ENCODE measurements at places on chromosomes 4 and X.

DNA sequence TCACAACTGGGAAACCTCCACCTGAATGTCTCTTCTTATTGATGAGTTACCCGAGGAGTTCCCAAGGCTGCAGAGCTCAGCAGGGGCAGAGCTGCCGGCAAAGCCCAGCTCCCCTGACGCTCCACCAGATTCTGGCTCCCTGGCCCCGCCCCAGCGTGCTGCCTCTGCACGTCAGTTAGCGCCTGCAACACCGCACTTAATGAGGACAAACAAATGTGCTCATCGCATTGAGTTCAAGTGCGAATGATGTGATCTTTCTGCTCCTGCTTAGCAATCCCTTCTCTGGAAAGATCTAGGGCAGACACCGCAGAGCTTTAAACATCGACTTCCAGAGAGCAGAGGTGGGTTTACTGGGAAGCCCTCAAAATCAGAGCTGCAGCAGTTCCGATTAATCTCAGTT lies 55.5 kb upstream of the FBXW7 start:
- peak; percentile 31 for DNase-seq

DNA sequence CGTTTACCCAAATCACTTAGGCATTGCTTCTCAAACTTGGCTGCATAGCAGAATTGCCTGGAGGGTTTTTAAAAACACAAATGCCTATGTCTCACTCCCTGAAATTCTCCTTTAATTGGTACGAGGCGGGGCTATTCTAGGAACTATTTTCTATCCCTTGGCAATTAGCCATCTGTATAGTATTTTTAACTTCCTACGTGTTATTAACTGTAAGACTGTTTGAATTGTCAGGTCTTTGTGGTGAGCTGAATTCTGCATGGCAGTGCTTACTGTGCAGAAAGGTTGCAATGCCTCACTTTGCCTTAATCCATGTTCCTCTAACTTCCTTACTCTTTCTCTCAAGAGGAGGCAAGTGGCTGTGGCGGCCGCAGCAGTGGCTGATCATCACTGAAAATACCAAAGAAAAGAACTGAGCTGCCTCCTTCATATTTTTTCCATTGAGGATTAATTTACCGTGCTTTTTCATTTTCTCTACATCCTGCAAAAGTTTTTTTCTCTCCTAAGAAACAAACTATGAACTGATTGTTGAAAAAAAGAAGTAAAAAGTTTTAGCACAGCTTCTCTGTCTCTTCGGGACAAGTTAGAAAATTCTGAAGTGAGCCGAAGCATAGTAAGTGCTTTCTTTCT lies at the start of gene SHROOM3:
Gene SHROOM3 (plus strand): TSS at position 329 of the 627 bp plus-strand sequence. CDS start 824 bp downstream, outside the sequence.
- DNase-seq, result no peak

GRCh38 chr4:3075652-3075981 lies 1.1 kb downstream of the HTT start:
- no peak for DNase-seq

DNA sequence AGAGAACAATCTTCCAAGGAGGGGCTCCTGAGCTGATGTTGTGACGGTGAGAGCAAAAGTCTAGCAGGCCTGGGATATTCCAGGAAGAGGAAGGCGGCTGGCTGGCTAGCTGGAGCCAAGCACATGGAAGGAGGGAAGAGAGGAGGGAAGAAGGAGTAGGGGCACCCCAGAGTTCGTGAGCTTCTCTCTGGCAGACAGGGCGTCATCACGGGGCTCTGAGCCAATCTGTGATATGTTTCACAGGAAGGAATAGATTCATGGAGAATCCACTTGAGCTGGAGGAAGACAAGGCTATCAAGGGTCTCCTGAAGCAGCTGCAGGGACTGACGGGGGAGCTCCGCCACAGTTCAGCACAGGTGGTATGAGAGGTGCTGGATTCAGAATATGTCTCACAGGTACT lies 73.6 kb downstream of the DHRSX start:
- DNase-seq, result no peak

DNA sequence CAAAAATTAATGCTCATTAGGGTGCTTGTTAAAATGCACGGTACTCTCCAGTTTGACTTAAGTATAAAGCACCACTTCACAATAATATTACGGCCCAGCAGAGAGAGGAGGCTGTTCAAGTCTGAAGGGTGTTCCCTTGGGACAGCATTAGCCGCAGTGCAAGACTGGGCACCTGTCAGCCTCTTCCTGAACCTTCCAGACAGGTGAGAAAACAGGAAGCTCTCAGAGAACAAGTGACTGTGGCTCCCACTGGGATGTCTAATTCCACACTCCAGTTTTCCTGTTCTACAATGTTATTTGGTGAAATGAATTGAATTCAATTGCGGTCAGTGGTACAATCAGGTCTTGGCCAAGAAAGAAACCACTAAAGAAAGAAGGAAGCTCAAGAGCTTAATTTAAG lies 414.4 kb downstream of the SMARCA1 start:
- DNase-seq, result no peak

GRCh38 chr4:6724421-6725111 lies 8.6 kb downstream of the BLOC1S4 start:
- DNase-seq, result peak; percentile 27

- DNase-seq, result no peak
Observed at GRCh38 chr4:23305026-23305425, 584.8 kb downstream of the PPARGC1A start.

GRCh38 chr4:115274545-115274944 lies 161.1 kb upstream of the NDST4 start:
- DNase-seq, result no peak

DNA sequence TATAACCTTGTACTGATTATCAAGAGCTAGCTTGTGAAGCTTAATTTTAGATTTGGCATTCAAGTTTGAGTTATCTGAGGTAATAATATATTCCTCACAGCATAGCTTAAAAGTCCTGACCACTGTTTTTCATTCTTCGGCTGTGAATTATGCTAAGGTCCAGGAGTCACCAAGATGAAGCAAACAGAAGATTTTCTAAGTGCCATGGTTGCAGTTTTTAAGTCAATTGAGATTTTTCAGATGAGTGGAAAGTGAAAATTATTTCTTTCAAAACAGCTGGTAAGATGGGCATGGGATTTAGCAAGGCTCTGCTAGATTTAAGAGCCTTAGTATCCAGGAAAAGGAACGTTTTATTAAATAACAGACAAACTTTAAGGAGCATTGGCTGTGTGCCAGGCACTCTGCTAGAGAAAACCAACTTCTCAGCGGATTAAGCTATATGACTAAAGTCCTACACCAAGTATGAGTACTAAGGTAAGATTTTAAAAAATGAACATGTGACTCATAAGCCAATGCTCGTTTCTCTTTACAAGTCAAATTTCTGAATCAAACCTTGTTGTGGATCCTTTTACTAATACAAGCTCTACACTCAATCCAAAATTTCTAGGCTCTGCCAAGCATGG lies 149.9 kb upstream of the IL15 start:
- peak; percentile 70 for DNase-seq

- no peak for DNase-seq
Observed at GRCh38 chr4:107809210-107809609, 15.5 kb upstream of the SGMS2 start.

DNA sequence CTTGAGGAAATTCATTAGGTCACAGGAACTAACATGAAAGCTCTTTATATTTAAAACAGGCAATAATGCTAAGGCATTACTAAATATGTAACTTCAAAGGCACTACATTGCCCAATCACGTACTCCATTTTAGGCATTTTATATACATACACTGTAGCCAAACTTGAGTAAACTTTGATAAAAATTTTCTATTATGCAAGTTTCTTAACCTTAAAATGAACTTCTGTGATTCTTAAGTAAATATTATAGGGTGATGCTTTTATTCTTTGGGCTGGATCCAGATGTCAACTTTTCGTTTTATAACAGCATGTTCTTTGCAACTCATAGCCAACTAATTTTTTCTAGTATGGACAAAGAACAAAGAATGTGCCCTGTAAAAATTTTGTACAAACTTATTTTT lies 28.3 kb upstream of the MAP9 start:
- no peak for DNase-seq

GRCh38 chr4:77819404-77819842 lies 255 bp upstream of the CNOT6L start:
- DNase-seq, result no peak

DNA sequence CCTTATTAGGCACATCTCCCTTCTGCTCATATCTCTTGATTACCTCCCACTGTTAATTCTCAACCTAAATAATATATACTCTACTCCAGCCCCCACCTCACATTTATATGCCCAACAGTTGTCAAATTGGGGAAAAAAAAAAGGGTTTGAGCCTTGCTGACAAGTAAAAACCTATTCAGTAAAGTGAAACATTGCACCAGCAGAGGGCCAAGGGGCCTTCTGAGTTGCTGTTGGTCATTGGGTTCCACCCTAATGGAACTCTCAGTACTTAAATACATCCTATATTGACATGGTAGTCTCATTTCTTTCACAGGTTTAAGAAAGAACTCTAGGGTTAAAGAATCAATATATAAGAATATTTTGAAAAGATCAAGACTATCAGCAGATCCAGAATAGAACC lies 362.2 kb downstream of the SMARCA1 start:
- DNase-seq, result no peak

GRCh38 chr4:20253283-20253734 lies 1.6 kb downstream of the SLIT2 start:
- DNase-seq, result no peak

- DNase-seq, result no peak
Observed at GRCh38 chr4:75087416-75087815, 154.5 kb downstream of the PARM1 start.

DNA sequence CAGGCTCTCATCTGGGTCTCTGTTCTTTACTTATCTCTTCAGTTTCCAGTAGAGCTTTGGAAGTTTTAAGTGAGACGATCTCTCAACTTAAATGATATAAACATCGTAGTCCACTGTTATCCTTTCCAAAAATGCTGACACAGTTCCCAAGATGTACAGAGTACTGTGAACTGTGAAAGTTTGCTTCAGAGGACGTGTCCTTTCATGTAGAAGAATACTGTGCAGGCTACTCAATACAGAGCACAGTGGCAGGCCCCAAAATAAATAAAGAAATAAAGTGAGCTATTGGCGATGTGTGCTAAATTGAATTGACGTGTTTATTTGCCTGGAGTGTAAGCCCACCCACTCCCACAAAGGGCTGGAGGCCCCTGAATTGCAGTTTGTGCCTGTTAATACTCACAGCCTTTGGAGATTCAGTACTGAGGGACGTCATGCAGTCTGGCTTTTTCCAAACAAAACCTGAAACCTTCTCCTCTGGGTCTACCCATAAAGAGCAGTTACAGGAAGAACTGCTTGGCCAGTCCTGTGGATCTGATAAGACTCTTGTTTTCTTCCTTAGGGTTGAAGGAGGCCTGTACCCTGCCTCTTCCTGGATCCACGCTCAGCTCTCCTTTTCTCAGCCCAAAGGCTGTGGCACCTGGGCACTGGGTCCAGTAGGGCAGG lies 66.1 kb downstream of the SOWAHB start:
- no peak for DNase-seq

- no peak for DNase-seq
Observed at GRCh38 chrX:147183161-147183560, 368.6 kb upstream of the CXorf51A start.

DNA sequence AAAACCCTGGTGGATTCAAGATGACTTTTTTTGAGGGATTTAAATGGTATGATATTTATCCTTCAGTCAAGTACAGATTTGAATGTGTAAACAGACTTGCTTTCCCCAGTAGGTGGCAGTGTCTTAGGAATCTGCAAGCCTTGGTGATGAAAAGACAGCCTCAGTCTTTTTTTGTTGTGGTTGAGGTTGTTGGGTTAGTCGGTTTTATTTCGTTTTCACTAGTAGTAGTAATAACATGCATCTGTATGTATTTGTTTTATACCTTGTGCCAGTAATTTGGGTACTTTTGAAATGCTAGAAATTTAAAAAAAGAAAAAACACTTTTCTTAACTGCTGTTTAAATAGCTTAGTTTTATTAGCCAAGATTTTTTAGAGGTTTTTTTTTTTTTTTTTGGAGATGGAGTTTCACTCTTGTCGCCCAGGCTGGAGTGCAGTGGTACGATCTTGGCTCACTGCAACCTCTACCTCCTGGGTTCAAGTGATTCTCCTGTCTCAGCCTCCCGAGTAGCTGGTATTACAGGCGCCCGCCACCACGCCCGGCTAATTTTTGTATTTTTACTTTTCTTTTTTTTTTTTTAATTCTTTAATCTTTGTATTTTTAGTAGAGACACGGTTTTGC lies 39.2 kb downstream of the COPS4 start:
- DNase-seq, result peak; percentile 91

- DNase-seq, result no peak
Observed at GRCh38 chrX:3669841-3670475, 43.5 kb downstream of the PRKX start.

GRCh38 chr4:23782778-23783437 lies 106.9 kb downstream of the PPARGC1A start:
- peak; percentile 16 for DNase-seq

DNA sequence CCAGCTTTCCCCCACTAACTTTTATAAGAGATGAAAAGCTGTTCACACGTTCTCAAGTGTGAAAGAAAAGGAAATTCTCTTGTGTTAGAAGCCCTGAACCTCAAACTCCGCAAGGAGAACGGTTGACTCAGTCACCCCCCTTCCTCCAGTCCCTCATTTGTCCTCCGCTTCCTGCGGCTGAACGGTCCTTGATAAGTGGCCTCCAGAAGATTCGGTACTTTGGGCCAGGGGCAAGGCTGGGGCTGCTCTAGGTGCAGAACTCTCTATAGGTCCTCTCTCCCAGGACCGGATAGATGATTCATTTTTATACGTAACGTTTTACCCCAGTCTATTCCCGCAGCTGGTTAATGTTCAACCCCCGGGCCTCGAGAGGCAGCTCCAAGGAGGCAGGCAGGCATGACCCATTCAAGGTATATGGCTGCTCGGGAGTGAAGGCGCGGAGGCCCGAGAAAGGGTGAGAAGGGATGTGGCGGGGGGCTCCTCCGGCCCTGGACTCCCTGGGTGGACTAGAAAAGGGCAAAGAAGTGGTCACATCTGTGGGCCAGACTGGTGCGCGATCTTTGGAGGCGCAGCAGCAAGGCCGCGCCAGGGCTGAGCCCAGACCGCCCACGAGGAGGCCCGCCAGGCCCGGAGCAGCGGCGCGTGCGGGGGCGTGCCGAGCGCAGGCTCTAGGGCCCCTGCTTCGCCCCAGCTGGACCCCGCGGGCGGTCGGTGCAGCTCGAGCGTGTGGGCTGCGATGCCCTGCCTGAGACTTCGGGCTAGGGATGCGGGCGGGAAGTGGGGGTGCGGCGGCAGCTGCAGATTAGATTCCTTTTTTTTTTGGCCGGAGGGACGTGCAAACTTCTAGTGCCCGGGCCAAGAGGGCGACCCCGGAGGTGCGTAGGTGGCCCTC lies 11.7 kb downstream of the PITX2 start:
- no peak for DNase-seq

GRCh38 chr4:155411546-155411945 lies 34.8 kb upstream of the MAP9 start:
- no peak for DNase-seq

GRCh38 chrX:45003085-45003484 lies 130.1 kb downstream of the KDM6A start:
- DNase-seq, result no peak

DNA sequence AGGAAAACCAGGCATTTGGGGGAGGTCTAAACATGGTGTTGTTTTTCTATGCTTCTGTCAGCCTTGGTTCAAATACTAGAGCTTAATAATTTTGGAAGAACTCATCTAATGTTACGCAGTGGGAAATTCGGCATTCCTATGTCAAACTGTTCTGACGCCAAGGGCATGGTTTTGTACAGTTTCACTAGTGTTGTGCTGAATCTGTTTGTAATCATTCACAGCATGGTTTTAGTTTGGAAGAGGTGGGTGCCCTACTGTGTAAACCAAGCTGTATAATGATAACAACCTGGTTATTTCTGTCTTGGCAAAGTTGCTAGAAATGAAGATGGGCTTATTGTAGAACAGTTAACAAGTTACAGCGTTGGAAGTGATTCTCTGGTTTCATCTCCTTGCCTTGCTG lies 5.2 kb downstream of the DDX3X start:
- peak; percentile 35 for DNase-seq

Measured in AG10803 (cell line).